ENCODE measurements at places on chromosomes 12 and 14. TPM values are rescaled to one million over a fixed set of nuclear protein-coding genes. Genes with fewer than 3 reads are reported as not detected.

The DMAC2L gene
- 21.4 TPM for total RNA-seq

The PZP gene
- total RNA-seq, result not detected

The NRXN3 gene
- 2.7 TPM for total RNA-seq

The SLC10A1 gene
- total RNA-seq, result not detected

The SLC25A21 gene
- 0.08 TPM for total RNA-seq

The HOTAIR gene
- total RNA-seq, result not detected
